Stimulated activated CD4-positive, alpha-beta T cell treated with anti-CD3 and anti-CD28 coated beads, TNF-alpha, amount 100 ng/mL, for 48 hours (primary cell): ENCODE measurements at places on chromosomes 13 and 19.

- no peak for DNase-seq
Observed at GRCh38 chr19:33736158-33736557, 60.5 kb upstream of the KCTD15 start.

DNA sequence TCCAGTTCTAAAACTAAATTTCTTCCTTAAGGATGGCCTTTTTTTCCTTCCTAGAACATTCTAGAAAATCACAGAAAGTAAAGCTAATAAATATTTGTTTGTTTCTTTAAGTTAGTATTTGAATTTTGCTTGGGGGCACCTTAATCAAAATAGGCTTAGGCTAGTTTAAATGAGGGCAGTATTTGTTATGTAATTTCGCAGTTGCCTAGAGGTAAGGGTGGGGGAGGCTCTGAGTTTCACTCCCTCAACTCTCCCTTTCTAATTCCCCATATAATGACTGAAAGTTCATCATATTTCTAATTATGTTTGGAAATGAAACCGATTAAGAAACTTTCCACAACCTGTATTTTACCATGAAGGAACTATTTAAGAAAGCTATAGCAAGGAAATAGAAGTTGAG is 40.6 kb downstream of the PCDH17 start:
- no peak for DNase-seq

DNA sequence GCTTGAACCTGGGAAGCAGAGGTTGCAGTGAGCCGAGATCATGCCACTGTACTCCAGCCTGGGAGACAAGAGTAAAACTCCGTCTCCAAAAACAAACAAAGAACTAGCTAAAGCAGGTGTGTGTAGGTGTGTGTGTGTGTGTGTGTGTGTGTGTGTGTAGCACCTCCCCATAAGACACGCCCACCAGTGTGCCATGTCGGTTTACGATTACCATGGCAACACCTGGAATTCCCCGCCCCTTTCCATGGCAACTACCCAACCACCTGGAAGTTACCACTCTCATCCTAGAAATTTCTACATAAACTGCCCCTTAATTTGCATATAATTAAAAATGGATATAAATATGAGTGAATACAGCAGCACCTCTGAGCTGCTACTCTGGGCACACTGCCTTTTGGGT is 80.9 kb upstream of the ADGRE5 start:
- DNase-seq = no peak

GRCh38 chr19:12543855-12544254 is 7.4 kb downstream of the ZNF564 start:
- DNase-seq = no peak
